CD4-positive, alpha-beta T cell treated with Interleukin-6 at 100 ng/mL for 8 hours (primary cell): ENCODE measurements at places on chromosomes 5 and 9.

DNA sequence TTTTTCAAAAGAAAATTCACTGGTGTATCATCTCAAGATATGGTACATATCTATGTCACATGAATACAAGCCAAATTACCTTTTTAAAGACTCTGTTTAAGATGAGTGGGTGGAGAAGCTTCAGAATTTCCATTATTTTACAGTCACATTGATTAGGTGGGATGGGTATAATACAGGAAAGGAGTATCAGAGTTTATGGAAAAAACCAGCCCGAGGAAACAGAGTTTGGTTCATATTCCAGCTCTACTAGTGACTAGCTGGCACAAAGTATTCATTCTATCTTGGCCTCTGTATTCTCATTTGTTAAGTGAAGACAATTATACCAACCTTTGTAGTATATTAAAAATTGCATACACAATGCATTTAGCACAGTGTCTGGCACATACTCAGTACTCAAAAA lies 46.5 kb upstream of the CDK5RAP2 start:
- no peak for DNase-seq

- DNase-seq = no peak
These were observed 139.0 kb downstream of the FOCAD start for GRCh38 chr9:20823051-20823450.

- no peak for DNase-seq
These were observed 112.3 kb upstream of the ADAMTSL1 start for GRCh38 chr9:18361646-18362045.

DNA sequence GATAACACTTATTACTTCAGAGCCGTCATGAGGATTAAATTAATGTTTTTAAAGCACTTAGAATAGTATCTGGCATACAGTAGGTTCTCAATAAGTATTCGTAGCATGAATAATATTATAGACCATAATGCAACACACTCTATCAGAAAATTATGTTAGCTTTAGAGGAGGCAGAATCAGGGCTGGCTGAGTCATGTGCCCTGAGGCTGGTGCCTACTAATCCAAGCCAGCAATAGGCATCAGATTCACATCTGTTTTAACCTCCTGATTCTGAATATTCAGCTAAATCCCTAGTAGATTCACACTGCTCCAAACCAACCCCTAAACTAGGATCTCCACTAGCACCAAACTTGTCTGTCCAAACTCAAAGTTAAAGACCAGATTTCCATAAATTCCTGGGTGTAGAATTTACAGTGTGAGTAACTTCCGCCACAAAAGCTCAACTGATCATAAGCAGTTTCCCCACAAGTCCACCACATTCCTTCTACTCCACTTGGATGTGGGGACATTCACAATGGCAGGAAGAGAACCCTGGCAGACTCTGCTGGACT lies 170.0 kb upstream of the DAPK1 start:
- DNase-seq = no peak

GRCh38 chr5:124102486-124102885 lies 590.5 kb downstream of the CSNK1G3 start:
- DNase-seq = no peak

DNA sequence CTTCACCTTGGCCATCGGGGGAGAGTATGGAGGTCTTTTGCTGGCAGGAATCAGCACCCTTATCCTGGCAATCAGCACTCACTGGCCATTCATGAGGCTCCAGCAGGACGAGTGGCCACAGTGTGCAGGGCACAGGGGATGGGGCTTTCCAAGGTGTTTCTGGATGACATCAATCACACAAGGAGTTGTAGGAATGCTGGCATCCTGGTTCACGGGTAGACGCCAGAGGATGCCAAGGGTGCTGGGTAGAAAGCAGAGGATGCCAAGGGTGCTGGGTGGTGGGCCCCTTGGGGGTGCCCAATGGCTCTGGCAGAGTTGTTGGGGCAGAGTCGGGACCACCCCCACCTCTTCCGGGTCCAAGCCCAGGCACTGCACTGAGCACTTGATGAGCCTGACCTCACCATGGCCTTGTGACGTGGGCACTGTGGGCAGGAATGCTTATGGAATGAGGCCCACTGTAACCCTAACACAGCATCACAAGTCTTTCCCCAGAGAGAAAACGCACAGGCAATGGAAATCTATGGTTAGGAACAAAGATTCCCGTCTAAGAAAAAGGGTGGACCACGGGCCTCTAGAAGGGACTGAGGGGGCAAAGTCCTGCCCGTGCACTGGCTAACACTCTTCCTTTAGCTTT lies 29.1 kb downstream of the CEL start:
- no peak for DNase-seq

- no peak for DNase-seq
These were observed 282.7 kb downstream of the ENC1 start for GRCh38 chr5:74357827-74358226.

DNA sequence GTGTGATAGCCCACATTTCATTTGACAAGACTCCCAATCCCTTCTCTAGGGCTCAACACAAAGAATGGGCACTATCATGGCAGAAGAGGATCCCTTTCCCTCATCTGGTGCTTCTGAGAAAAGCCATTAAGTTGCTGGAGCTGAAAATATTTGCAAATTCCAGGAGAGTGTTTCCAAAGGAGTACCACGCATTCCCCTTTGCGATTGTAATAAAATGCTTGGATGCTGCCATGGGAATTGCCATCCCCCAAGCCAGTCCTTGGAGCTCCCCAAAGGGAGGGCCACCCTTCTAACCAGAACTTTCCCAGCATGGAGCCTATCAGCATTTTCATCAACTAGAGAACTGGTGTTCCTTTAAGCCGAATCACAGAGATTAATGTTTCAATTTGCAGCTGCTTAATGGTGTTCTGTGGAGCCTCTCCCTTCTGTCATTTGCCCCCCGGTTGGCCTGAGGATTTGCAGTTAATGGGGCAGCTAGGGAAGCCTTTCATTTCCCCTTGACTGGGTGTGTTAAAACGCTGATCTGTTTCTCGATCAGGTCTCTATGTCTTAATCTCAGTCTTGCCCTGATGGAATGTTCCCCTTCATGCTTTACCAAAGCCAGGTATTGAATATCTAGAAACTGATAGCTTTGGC lies 133.0 kb downstream of the ENC1 start:
- no peak for DNase-seq

DNA sequence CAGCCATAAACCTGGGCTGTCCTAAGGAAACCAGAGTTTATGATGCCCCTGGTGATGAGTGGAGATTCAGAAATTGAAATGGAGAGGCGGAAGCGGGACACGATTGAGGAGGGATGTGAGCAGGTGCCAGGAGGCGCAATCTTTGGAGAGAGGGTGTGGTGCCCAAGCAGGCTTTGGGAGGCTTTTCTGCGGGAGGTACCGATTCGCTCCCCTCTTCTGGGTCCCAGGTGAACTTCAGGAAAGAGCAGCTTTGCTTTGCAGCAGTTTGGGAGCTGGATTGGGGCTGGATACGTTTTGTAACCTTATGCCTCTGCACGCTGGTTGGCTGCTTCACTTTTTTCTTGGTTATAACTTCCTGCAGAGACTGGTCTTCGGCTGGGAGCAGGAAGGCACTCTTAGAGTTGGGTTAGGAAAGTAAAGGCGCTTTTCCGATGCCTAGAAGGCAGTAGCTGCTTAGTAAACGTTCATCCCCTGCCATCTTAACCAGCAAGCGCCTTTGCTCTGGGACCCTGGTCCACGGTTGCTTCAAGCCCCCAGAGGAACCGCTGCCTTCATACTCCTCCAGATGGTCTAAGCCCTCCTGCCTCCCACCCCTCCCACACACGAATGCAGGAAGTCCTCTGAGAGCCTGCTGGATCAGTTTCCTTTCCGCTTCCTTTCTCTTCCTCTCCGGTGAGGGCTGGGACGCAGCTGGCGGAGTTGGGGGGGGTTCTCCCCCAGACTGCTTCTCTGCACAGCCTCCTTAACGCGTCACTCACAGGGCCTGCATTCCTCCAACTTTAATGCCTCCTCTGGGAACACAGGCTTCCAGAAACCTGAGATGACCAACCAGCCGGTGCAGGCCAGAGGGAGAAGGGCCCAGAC lies 15.2 kb upstream of the NEK6 start:
- DNase-seq = no peak

- no peak for DNase-seq
These were observed 21.1 kb upstream of the TLR4 start for GRCh38 chr9:117682955-117683710.

DNA sequence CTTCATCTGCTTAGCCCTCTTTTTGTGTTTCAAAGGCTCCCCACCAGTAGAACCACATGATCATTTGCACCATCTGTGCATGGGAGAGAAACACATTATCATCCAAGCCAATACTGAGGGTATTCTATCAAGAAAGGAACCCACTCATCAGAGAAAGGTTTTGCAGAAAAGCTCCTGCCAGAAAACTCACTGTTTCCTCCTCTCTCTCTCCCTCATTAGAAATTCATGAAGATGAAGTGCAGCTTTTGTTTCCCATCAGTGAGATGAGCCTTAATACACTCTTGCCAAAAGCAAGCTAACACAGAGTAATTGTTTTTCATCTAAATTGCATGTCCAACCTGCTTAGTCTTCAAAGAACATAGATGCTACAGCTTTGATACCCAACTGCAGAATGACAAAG lies 142.4 kb upstream of the GRAMD2B start:
- no peak for DNase-seq

GRCh38 chr5:111829701-111830100 lies 72.7 kb upstream of the NREP start:
- DNase-seq = no peak

DNA sequence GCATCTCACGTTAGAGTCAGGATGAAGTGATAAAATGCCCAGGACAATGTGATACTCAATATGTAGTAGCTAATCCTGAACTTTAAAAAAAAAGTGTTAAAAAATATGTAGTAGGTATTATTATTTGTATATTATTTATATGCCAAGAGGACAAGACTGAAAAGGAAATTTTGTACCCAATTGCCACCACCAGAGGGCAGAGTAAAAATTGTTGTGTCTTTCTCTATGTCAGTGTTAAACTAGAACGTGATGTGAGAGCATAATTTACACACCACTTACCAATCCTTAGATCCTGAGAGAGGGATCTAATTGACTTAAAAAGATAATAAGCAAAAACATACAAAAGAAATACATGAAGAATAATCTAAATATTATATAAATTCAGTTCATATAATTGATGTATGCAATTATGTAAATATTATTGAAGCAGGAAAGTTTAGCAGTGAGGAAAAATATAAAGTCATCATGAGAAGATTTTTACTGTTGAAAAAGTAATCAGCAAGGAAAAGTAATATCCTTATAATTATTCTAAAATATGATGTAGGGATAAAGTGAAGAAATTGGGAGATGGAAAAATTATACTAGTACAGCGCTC lies 288.9 kb downstream of the RAB3C start:
- peak; percentile 14 for DNase-seq

DNA sequence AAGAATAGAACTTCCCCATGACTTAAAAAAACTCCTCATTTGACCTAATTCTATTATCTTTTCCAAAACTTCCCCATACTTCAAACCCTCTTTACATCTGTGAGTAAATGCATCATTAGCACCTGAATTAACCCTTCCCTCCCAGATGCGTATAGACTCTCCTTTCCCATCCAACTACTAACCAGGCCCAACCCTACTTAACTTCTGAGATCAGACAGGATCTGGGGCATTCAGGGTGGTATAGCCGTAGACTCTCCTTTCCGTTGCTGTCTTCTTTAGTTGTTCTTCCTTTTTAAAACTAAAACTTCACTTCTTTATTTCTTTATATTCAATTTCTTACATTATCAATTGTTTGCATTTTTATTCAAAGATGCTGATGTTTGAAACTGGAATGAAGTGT lies 165.2 kb downstream of the SLCO4C1 start:
- DNase-seq = no peak

- no peak for DNase-seq
These were observed 329.1 kb upstream of the SLC24A2 start for GRCh38 chr9:20117986-20118385.

GRCh38 chr5:171750311-171750788 lies 35.3 kb upstream of the SMIM23 start:
- no peak for DNase-seq

GRCh38 chr5:94111209-94112004 lies 370.0 kb upstream of the POU5F2 start:
- peak; percentile 90 for DNase-seq

DNA sequence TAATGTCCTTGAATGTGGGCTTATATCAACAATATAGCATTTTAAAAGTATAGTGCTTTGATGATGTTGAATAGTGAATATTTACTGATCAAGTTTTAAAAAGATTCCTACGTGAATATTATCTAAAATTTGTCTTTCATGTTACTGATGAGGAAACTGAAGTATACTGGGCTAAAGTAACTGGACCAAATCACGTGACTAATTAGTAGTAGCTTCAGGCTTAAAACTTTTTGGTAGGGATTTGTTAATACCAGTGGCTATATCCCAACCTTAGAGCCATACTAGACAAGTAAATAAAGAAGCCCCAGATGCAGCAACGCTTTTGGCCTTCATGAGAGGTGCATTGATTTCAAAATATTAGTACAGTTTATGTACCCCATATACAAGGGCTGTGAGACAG lies 152.1 kb upstream of the EDIL3 start:
- DNase-seq = no peak

DNA sequence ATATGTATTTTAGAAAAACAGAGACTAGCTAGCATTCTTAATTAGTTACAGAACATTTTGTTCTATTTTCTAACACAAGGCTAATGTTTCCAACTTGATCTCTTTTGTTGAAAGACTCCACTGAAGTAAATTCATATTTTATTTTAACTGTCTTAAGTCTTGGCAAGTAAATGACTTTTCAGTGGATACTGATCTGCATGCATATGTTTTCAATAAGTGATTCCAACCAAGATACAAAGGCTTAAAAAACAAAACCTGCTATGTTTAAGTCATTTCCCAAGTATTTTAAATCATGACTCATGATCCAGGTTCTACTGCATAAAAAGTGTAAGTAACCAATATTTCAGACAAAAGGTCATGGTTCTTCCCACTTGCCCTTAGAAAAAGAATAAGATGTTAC lies 5.7 kb downstream of the CDO1 start:
- no peak for DNase-seq

- no peak for DNase-seq
These were observed 14.6 kb upstream of the RNU6ATAC start for GRCh38 chr9:134178768-134179551.

- no peak for DNase-seq
These were observed 63.1 kb upstream of the DEPDC1B start for GRCh38 chr5:60763061-60763460.

- DNase-seq = no peak
These were observed 107.3 kb upstream of the SARDH start for GRCh38 chr9:133845440-133845839.

GRCh38 chr5:157874861-157875260 lies 15.9 kb upstream of the CLINT1 start:
- DNase-seq = no peak

DNA sequence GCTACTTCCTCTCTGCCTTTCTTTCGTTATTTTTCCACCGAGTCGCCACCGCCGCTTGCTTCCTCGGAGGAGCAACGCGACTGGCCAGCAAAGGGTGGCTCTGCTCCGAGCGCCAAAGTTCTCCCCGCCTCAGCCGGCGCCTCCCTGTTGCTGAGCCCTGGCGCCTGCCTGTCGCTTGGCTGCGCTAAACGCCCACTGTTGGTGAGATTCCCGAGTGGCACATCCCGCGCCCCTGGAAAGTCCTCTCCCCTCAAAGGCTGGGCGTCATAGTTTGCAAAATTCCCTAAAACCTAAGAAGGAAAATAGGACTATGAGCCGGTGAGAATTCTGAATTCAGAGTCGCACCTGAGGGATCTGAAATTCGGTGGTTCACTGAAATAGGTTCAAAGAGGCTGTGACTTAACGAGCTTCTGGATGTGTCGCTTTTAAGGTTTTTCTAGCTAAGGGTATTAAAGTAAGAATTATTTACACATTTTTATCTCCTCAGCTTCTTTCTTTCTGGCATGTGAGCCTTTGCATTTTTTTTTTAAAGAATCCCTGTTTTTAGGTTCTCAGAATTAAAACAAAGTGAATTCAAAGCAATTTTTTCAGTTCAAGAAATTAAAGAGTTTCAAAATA lies at the start of gene GRIN3A:
GRIN3A (minus strand) TSS at position 82 of the 618 bp plus-strand sequence. CDS start 668 bp downstream, outside the sequence.
- DNase-seq = no peak
